ENCODE measurements at places on chromosomes 1 and 21.

DNA sequence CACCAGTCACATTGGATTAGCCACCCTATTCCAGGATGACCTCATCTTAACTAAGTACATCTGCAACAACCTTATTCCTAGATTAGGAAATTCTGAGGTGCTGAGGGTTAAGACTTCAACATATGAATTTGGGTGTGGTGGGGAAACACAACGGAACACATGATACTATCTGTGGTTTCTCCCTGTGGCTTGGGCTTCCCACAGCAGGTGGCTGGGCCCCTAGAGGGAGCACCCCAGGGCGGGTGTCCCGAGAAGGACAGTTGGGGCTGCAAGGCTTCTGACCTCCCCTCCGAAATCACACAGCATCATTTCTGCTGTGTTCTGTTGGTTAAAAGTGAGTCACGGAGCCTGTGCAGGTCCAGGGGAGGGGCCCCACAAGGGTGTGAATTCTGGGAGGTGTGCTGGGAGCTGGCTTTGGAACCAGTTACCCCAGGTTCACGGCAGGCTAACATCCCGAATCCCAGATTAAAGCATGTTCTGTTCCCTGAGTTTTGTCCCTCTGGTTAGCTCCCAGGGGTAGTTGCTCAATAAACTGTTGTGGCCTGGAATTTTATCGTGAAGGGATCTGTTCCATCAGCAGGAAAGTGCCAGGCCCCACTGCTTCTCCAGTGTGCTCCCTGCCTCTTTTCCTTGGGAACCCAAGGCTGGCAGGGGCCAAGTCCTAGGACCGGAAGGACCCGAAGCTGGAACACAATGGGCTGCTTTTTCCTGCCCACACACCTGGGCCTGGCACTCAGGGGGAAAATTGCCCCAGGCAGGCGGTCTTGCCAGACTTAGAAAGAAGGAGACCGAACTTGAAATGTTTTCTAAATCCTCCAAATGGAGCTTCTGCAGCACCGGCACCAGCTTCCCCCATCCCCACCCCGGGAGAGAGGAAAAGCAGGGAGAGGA, 154.0 kb upstream of the WNT4 start:
- peaks cover 30% of the 10 kb centered on the region for H3K27me3 ChIP-seq
- H3K36me3 ChIP-seq = no peaks in the 10 kb centered on the region
- H3K4me1 ChIP-seq = no peaks in the 10 kb centered on the region
- no peak overlapping the region for H3K4me3 ChIP-seq
- no peak for DNase-seq

- H3K27me3 ChIP-seq = no peaks in the 10 kb centered on the region
- H3K27ac ChIP-seq = no peak overlapping the region
- no peaks in the 10 kb centered on the region for H3K36me3 ChIP-seq
- no peaks in the 10 kb centered on the region for H3K4me1 ChIP-seq
- no peak for DNase-seq
Observed at GRCh38 chr21:14685568-14685967, 139.5 kb upstream of the SAMSN1 start.

DNA sequence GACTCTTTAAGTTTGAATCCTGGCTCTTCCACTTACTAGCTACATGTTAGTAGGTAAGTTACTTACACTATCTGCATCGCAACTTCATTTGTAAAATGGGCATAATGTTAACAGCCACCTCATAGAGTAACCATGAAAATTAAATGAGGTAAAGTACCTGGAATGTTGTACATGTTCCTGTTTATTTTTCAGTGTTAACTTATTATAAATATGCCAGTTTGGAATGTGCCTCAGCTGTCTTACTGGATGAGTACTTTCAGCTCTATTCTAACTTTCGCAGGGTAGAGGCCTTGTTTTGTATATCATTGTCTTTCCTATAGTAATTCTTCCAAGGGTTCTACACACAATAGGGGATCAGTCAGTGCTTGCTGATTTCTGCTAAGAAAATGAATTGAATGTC, 167.4 kb downstream of the DUSP10 start:
- no peaks in the 10 kb centered on the region for H3K27me3 ChIP-seq
- H3K4me3 ChIP-seq = no peak overlapping the region
- H3K36me3 ChIP-seq = no peaks in the 10 kb centered on the region
- H3K4me1 ChIP-seq = no peaks in the 10 kb centered on the region

- peak overlapping the region; percentile 47 for H3K27ac ChIP-seq
- peak; percentile 89 for DNase-seq
- H3K4me1 ChIP-seq = peaks cover 31% of the 10 kb centered on the region
Observed at GRCh38 chr1:58395355-58395754, 151.2 kb downstream of the OMA1 start.

DNA sequence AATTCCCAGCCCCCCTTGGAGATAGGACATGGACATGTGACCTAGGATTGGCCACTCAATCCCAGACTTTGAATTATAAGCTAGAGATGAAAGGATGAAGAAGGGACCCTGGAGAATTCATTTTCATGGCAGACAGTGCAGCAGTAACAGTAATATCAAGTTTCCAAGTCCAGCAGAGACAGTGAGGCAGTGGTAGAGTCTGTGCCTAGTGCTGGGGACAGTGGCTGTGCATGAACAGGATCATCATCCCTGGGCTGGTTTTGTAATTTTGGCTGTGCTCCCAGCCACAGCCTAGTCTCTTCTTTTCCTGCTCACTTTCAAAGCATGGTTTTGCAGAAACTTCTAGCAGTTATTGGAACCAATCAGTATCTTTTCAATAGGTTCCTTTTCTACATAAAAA, 29.6 kb upstream of the CD84 start:
- H3K4me1 ChIP-seq = no peaks in the 10 kb centered on the region
- no peaks in the 10 kb centered on the region for H3K36me3 ChIP-seq
- H3K4me3 ChIP-seq = no peak overlapping the region
- no peak for DNase-seq
- H3K27ac ChIP-seq = no peak overlapping the region
- peaks cover 3% of the 10 kb centered on the region for H3K27me3 ChIP-seq

DNA sequence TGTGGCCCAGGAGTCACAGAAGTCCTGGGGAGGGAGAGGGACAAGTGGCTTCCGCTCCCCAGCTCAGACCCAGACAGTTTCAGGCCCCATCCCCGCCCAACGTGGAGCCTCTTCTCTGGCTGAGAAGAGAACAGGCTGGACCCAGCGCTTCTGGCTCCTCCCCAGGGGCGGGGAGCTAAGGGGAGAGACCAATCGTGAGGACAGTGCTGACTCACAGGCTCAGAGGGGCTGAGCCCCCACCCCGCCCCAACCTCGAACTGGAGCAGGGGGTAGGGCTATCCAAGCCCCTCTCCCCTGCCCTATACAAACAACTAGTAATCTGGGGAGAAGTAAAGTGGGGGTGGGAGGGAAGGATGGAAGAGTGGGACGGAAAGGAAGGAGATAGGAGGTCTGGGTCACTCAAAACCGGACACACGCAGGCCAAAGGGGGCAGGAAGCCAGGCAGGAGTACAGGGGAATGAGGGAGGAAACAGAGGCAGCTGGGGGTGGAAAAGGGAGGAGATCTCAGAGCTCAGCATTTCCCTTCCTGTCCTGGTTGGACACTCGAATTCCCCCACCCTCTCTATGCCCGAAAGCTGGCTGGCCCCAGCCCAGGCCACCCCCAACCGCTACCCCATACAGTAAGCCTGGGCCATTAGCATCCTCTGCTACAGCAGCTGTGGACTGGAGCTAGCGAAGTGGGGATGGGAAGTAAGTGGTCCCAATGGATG, at the start of gene SHC1:
SHC1 (minus strand) TSS at position 117 of the 710 bp plus-strand sequence. CDS start 221 bp downstream, outside the sequence.
- H3K4me3 ChIP-seq = peak within 1 kb of the TSS; percentile 83
- H3K36me3 ChIP-seq = peaks cover 27% of the 10 kb centered on the region
- peak within 1 kb of the TSS; percentile 97 for H3K27ac ChIP-seq
- peak; percentile 98 for DNase-seq
- peaks cover 59% of the 10 kb centered on the region for H3K4me1 ChIP-seq

DNA sequence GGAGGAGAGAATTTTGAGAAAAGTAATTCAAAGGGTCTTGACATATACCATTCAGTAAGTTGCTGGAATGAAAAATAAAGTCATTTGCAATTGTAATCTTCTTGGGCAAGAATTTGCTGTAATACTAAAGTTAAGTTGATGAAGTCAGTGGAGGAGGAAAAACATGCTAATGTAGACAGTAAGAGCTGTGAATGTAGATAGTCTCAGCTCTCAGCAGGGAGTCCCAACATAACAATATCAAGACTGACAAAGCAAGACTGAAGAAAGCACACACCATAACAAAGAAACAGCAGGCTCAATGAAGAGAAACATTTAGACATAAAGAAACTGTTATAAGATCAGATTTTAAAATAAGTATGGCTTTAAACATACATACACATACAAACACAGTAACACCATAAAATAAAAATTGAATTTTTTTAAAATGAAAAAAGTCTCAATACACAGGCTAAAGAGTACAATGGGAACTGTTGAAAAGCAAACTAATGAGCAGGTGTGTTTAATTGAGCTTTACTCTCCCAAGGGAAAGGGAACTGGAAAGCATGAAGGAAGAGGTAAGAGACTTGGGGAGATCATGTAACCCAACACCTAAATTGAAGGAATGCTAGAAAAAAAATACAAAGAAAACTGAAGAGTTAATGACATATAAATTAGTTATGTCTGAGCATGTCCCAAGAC, 336.3 kb upstream of the NCAM2 start:
- H3K4me3 ChIP-seq = no peak overlapping the region
- H3K4me1 ChIP-seq = no peaks in the 10 kb centered on the region
- no peak for DNase-seq
- H3K36me3 ChIP-seq = no peaks in the 10 kb centered on the region
- no peaks in the 10 kb centered on the region for H3K27me3 ChIP-seq

GRCh38 chr1:163924041-163924440, 602.3 kb downstream of the NUF2 start:
- H3K36me3 ChIP-seq = no peaks in the 10 kb centered on the region
- no peak for DNase-seq
- H3K4me1 ChIP-seq = no peaks in the 10 kb centered on the region
- no peak overlapping the region for H3K4me3 ChIP-seq
- H3K27ac ChIP-seq = no peak overlapping the region

Measured in osteoblast (primary cell).